ENCODE measurements at places on chromosomes 12 and 14.

DNA sequence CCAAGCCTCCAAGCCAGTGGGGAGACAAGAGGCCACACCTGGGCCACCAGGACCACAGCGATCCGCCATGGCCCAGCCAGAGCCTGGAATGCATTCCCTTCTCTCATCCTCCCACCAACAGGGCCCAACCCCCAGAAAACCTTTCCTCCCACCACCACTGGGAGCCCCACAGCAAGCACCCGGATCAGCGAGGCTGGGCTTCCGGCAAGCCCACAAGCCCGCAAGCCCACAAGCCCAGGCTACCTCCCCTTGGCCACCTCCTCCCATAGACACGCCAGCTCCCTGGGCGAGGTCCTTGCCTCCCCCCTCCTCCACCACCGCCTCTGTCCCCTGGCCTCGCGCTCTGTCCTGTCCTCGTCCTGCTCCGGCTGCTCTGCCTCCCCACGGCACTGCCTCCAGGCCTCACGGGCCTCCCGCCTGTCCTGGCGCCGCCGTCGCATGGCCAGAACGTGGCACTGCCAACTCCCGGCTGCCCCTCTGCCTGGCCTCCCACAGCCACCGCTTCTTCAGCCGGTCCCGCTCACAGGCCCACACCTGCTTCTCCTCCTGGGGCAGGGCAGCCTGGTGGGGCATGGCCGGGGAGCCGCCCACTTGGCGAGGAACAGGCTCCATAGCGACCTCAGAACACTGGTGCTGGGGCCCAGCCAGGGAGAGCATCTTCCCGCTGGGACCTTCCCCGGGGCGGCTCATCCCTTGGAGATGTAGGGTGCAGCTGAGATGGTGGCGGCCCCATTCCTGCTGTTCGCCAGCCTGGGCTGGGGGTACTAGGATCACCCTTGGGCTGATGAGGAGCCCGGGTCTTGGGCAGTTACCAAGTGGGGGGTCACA, 5.6 kb downstream of the CDK2AP1 start:
- DNase-seq = no peak

DNA sequence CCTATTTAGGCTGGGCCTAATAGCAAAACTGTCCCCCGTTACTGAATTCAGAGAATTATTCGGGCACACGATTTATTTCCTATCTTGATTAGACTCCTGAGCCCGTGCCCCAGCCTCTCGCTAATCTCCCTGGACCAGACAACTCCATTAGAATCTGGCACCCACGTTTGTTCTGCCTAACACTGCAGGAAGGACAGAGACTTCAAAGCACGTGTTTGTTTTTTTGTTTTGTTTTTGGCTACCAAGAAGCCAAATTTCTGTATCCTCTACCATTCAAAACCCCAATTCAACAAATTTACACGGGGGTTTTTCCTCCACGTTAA, 4.8 kb downstream of the USP44 start:
- no peak for DNase-seq

GRCh38 chr12:19431407-19432308, 7.6 kb upstream of the AEBP2 start:
- no peak for DNase-seq

GRCh38 chr12:105611340-105611739, 280.8 kb downstream of the C12orf75 start:
- DNase-seq = no peak

GRCh38 chr12:110005319-110005973, 6.2 kb downstream of the ANKRD13A start:
- DNase-seq = no peak
